ENCODE measurements at places on chromosomes 5 and 9.

GRCh38 chr5:55570570-55570969, 35.8 kb upstream of the PLPP1 start:
- DNase-seq = no peak

GRCh38 chr5:136155761-136156160, 23.1 kb downstream of the SMAD5 start:
- no peak for DNase-seq

GRCh38 chr9:109726119-109726518, 53.9 kb upstream of the PALM2AKAP2 start:
- no peak for DNase-seq

- no peak for DNase-seq
Observed at GRCh38 chr9:21801683-21802417, 586 bp upstream of the MTAP start.

GRCh38 chr5:18281947-18282581, 647.8 kb downstream of the TAF11L14 start:
- peak; percentile 29 for DNase-seq

- no peak for DNase-seq
Observed at GRCh38 chr9:4514252-4515128, 24.2 kb downstream of the SLC1A1 start.

All from inflammatory macrophage treated with lipopolysaccharide for 1 hour (primary cell).